ENCODE measurements at places on chromosomes 13 and 19. TPM values are rescaled to one million over a fixed set of nuclear protein-coding genes. Genes with fewer than 3 reads are reported as not detected.

The VWA8 gene
- 49.7 TPM for total RNA-seq

The POLD1 gene
- 8.0 TPM for total RNA-seq

The TNNT1 gene
- 187 TPM for total RNA-seq

The ZGLP1 gene
- 1.9 TPM for total RNA-seq

The CA11 gene
- total RNA-seq: 6.5 TPM

The SH2D3A gene
- total RNA-seq: 0.40 TPM

The PODNL1 gene
- total RNA-seq: 3.5 TPM

The EBPL gene
- total RNA-seq: 6.7 TPM

DNA sequence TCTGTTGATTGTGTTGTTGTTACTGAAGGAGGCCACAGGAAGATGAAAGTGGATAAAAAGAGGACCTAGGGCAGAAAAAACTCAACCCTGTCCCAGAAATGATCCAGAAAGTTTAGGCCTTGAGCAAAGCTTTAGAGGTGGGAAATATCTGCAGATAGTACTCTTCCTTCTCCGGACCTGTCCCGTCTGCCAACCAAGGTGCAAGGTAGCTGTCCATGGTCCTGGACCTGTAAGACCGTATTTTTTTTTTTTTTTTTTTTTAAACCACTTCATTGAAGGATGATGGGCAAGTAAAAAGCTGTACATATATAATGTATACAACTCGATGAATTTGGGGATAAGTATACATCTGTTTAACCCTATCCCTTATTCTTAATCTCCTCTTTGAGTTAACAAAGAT is 225.9 kb downstream of the OLFM4 start:
- DNase-seq: no peak

- no peak for DNase-seq
Observed at GRCh38 chr13:27194209-27194608, 22.6 kb upstream of the USP12 start.

DNA sequence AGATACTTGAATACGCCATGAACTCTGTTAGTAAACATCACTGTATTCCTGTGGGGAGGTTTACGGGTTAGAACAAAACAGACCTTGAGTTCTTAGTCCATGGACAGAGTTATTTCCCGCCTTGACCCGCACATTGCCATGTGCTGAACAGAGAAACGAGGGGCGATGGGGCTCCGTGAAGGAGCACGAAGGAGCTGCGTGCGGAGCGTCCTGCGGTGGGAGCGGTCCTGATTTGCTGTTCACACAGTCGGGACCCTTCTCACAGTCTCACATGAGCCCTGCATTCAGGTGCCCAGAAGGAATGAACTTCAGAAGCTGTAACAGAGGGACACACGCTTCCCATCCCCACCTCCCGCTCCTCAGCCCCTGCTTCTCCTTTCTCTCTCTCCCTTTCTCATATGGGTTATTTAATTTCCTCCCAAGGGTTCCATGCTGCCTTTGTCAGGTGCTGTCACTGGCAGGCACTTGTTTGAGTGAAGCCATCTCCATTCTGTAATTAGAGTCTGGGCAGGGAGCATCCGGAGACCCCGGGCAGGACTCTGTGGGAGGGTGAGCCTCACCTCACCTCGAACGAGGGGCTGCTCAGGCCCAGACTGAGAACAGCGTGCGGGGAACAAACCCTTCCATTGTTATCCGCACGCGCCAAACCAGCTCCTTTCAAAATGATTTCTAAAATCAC is 76.9 kb downstream of the TEX29 start:
- peak; percentile 35 for DNase-seq

DNA sequence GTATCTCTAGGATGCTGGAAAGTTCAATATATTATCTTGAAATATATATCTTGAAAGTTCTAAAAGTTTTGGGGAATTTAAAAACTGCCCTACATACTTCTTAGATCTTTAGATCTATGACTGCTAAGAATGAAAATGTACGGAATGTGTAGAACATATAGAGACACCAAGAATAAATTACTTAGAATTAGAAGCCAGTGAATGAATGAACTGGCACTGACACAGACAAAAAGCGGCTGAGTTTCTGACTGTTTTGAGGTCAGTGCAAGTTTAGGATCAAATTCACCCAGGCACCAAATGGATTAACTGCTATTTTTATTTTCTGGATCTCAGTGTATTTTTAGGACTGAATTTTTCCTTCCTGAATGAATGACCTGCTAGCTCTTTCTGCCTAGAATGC is 411.2 kb downstream of the KCTD12 start:
- no peak for DNase-seq

DNA sequence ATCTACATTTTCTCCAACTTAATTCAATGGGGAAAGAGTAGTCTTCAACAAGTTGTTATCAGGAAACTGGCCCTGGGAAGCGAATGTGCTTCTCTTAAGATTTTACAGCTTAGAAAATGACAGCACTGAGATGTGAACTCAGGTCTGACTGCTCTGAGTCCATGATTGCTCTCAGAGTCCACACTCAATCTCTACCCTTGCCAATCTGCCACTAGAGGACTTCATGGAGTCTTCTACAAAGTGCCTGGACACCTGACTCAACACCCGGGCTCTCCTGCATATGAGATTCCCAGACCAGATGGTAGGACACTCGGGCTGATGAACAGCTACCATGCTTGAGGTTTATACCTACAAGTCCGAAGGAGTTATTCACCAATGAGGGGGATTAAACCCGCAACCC is 74.8 kb downstream of the ABCC4 start:
- no peak for DNase-seq

DNA sequence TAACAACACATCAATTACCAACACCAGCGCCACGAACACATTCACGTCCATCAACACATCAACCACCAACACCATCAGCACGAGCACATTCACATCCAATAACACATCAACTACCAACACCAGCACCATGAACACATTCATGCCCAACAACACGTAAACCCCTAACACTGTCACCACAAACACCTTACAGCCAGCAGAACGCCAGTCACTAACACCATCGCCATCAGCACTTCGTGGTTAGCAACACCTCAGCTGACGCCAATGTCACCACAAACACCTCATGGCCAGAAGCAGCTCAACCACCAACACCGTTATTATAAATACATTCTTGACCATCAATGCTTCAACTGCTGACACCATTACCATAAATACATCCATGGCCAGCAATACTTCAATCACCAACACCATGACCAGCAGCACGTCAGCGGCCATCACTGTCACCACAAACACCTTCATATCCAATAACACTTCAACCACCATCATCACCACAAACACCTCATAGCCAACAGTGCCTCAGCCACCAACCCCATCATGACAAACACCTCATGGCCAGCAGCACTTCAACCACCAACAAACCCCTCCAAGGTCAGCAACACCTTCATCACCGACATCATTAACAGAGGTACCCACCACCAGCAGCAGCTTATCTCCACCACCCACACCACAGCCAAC is 9.4 kb downstream of the FCER2 start:
- DNase-seq: no peak

DNA sequence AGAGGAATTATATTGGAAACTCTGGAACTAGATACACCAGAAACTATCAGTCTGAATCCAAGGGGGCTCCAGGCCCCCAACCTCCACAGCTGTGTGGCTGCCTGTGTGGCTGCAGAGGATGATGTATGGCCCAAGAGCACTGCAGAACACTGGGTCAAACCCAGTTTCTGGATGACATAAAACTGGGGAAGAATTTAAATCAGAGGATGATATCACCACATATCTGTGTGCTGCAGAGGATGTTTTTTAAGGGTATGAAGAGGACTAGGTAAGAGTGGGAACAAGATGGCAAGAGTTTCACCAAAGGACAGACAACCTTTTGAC is 226.4 kb downstream of the SUCLA2 start:
- DNase-seq: no peak

GRCh38 chr19:20444202-20444885 is 121.2 kb downstream of the ZNF737 start:
- DNase-seq: no peak

GRCh38 chr19:19444681-19445155 is 39.2 kb downstream of the GATAD2A start:
- DNase-seq: no peak

DNA sequence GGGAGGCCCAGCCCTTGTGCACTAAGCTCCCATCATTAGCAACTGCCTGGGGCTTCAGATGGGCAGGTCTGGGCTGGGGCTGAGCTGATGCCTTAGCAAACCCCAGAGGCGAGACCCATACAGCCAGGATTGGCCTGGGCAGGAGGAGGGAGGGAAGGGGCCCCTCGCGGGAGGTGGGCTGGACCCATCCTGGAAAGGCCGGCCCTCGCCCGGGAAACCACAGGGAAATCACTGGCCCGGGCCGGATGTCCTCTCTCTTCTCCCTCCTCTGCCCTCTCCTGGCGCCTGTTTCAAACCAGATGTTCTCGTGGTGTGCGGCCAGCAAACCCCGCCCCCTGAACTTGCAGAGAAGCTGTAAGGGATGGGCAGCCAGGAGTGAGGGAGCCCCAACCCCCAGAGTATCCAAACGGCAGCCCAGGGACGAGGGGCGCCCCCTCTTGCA is 43.1 kb downstream of the TMEM255B start:
- no peak for DNase-seq

GRCh38 chr13:36789061-36789460 is 30.0 kb upstream of the RFXAP start:
- no peak for DNase-seq

GRCh38 chr19:3025549-3025886 is 3.6 kb downstream of the TLE2 start:
- no peak for DNase-seq

- no peak for DNase-seq
Observed at GRCh38 chr19:5595129-5595528, 27.4 kb upstream of the TINCR start.

DNA sequence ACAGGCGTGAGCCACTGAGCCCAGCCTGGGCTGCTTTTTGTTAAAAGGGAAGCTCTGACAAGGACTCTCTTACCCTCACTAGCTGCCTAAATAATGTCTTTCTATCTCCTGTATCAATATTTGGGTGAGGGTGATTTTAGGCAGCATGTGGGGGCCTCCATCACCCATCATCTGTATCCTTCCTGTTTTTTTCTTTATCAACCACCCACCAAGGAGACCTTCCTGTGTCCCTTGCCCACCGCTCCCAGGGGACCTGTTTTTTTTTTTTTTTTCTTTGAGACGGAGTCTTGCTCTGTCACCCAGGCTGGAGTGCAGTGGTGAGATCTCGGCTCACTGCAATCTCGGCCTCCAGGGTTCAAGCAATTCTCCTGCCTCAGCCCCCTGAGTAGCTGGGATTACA is 5.4 kb upstream of the NDUFB7 start:
- DNase-seq: no peak
